ENCODE measurements at places on chromosomes 7 and 10.

- DNase-seq: no peak
Observed at GRCh38 chr7:141671705-141672496, 30.1 kb downstream of the DENND11 start.

- DNase-seq: no peak
Observed at GRCh38 chr7:158015403-158016179, 572.0 kb downstream of the PTPRN2 start.

GRCh38 chr10:70480239-70480861 lies 1.8 kb downstream of the PALD1 start:
- DNase-seq: no peak

DNA sequence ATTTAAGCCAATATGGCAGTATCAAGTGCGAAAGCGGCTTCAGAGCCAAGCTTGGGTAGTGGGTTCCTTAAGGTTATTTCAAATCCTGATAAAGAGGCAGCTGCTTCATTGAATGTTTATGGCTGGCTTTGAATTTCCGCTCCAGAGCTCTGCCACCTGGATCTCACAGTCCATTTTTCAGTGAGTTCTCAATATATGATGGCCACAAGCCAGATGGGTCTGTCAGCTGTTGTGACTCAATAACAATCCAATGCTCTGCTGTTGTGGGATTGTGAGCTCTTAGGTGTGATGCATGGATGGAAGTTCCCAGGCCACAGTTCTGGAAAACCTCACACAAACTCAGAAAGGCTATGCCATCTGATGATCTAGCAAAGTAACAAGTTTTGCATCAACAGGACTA lies 743.8 kb upstream of the LRRN3 start:
- no peak for DNase-seq

- DNase-seq: no peak
Observed at GRCh38 chr10:54650547-54650946, 150.5 kb downstream of the PCDH15 start.

DNA sequence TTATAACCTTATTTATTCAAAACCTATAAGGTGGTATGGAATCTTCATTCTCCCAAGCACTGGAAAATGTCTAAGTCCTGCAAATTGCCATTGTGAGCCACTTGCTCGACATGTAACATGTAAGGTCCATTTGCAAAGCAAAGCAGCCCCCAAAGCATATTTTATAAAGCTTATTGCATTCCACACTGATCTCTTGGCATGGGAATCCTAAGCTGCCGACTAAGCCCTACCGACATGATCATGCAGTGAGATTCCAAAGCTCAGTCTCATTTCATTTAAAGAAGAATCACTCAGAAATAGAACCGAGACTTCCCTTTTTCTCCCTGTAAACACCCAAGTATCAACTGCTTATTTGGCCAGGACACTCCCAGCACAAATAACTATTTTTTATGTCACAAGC lies 333.4 kb upstream of the MYO3A start:
- no peak for DNase-seq

- DNase-seq: no peak
Observed at GRCh38 chr7:94763268-94763667, 107.3 kb upstream of the SGCE start.

DNA sequence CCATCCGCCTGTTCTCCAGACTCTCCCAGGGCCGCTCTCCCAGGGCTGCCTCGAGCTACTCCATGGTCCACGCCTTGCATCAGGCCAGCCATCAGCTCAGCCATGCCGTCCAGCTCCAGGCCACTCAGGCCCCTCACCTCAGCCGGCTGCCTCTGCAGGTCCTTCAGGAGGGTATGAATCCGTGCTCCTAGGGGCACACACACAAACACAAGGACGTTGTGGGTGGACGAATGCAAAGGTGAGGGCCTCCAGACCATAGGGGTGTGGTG lies 449.4 kb downstream of the PTPRN2 start:
- DNase-seq: no peak

DNA sequence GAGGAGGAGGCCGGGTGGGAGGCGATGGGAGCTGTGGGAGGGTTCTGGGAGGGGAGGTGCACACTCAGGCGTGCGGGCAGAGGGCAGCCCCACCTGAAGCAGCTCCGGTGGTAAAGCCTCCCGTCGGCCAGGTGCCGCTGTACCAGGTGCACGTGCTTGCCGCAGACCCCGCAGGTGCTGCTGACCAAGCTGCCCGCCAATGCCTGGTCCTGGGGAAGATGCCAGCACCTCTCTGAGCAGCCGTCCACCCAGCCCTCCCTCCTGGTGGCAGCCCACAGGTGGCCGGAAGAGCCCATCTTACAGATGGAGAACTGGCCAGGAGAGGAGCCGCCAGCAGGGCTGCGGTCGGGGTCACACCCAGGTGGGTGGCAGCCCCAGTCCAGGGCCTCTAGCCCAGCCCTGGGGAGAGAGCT lies 12.6 kb downstream of the MICALL2 start:
- DNase-seq: no peak

GRCh38 chr10:33066558-33067236 lies 108.7 kb upstream of the ITGB1 start:
- DNase-seq: no peak

DNA sequence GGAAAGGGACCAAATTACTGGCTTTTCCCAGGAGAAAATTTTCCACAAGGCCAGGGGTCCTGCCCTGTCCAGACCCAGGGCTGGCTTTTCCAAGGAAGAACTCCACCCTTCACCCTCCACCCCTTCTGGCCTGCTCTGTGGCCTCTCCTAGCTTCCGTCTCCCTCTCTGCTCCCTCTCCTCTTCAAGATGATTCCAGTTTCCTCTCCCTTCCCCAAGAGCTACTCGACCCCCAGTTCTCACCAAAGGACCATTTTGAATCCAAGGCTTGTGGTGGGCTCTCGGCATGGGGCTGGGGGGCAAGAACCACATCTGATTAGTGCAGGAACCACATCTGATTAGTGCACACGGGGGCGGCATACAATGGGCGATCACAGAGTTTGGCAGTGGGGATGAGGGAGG lies 7.7 kb downstream of the CHAT start:
- no peak for DNase-seq

DNA sequence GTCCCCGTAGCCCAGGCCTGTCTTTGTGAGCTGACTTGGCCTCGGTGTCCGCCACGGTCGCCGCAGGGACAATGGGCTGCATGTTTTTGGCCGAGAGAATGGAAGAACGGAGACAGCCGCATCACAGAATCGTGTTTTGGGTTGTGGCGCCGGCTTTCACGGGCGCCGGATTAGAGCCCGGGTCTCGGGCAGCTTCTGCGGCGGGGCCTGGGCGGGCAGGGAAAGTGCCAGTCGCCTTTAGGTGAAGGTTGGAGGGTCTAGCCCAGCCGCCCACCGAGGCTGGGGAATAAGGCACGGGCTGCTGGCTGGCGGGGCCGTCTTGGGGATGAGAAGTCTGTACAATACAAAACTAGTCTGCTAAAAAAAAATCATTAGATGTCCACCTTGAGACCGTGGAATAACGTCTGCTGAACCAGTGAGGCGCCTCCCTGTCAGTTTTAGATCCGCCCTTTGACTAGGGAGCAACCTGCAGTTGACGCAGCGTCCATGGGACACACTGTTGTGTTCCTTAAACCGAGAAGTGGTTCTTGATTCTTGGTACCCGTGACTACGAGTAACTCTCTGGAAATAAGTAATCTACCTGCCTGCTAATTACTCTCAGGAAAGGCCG lies 577 bp downstream of the DNAJB9 start:
- DNase-seq: peak; percentile 9

GRCh38 chr7:41107938-41108448 lies 594.9 kb downstream of the INHBA start:
- DNase-seq: no peak

GRCh38 chr10:6047847-6048246 lies 14.3 kb downstream of the IL2RA start:
- no peak for DNase-seq

- DNase-seq: no peak
Observed at GRCh38 chr7:7895004-7895650, 73.5 kb upstream of the GLCCI1 start.

DNA sequence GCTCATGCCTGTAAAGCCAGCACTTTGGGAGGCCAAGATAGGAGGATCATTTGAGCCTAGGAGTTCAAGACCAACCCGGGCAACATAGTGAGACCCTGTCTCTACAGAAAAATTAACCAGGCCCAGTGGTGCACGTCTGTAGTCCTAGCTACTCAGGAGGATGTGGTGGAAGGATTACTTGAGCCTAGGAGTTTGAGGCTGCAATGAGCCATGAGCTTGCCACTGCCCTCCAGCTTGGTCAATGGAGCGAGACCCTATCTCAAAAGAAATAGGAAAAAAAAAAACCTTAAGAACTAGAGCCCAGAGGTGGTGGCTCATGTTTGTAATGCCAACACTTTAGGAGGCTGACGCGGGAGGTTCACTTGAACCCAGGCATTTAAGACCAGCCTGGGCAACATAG lies 2.2 kb downstream of the STRA8 start:
- DNase-seq: no peak

GRCh38 chr7:280461-280860 lies 9.5 kb upstream of the FOXL3 start:
- no peak for DNase-seq

- DNase-seq: no peak
Observed at GRCh38 chr7:30069096-30069867, 41.1 kb downstream of the PLEKHA8 start.

DNA sequence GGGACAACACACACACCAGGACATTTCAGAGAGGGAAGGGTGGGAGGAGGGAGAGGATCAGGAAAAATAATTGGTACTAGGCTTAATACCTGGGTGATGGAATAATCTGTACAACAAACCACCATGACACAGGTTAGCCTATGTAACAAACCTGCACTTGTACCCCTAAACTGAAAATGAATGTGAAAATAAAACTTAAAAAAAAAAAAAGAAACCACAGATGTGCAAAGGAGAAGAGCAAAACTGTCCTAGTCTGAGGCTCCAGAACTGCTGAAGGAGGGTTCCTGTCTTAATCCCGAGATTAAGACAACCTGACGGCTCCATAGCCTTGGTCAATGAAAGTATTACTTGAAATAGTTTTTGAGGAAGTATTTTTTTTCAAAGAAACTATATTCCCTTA lies 423.0 kb downstream of the NEBL start:
- no peak for DNase-seq

- DNase-seq: no peak
Observed at GRCh38 chr7:151398446-151399304, 11.2 kb downstream of the WDR86 start.

- DNase-seq: no peak
Observed at GRCh38 chr10:23069019-23069815, 26.2 kb upstream of the MSRB2 start.

GRCh38 chr7:45129906-45130305 lies 18.4 kb upstream of the TBRG4 start:
- DNase-seq: no peak

DNA sequence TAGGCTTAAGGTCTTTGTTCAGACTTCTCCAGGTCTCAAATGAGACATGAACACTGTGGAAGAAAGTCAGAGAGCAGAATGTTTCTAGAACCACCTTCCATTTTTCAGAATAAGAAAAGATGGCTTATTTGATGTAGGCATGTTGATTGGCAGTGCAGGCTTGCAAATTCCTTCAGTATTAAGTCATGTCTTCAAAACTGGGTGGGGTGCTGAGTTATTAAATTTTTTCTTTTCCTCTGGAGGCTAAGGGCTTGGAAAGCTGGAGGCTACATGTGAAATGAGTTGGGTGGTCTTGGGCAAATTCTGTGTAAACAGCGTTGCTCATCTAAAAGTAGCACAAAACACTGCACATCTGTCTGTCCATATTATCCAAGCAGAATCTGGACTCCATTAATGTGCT lies 62.8 kb downstream of the PRTFDC1 start:
- no peak for DNase-seq

- no peak for DNase-seq
Observed at GRCh38 chr7:107173191-107173590, 4.4 kb downstream of the HBP1 start.

DNA sequence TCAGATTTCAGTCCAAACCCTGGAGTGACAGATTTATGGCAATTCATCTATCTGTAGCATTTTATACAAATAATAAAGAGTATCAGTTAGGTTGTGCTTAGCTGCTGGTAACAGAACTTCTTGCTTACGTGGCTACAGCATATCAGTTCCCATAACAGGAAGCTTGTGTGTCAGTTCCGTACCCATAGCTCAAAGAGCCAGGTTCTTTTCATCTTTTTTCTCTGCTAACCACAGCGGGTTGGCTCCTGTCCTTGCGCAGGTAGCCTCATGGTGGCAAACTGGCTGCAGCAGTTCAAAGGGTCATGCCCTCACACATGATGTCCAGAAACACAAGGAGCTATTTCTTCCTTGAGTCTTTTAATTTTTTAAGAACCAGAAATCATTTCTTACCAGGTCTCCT lies 1041.8 kb downstream of the GATA3 start:
- no peak for DNase-seq

DNA sequence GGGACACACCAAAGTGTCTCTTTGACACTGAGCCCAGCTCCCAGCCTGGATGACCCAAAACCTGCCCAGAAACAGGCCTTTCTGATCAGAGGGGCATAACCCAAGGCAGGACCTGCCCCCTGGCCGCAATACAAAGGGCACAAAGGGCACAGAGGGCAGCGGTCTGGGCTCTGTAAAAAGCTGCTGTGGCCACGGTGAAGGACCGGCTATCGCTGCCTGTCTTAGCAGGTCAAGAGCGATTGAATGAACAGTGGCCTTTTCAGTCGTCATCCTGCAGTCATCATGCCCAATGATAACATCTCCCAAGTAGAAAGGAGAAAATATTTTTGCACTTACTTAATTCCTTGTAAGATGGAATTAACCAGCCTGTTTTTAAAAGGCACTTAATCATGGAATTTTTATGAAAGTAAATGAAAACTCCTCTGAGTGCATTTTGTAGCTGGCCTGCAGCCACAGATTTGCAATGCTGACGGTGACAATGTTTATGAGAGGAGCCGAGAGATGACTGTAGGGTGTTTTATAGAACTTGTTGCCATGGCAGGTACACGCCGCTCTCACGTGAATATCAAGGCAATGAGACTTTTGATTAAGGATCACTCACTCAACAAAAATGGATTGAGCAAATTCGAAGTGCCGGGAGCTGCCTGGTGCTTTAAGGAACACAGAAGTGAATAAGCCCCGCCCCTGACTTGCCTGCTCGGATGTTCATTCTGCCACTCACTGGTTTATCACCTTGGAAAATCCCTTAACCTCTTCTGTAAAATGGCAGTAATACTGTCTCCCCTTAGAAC lies 47.3 kb upstream of the BHLHA15 start:
- DNase-seq: no peak

- DNase-seq: no peak
Observed at GRCh38 chr7:130009848-130010688, 41.1 kb downstream of the ZC3HC1 start.

DNA sequence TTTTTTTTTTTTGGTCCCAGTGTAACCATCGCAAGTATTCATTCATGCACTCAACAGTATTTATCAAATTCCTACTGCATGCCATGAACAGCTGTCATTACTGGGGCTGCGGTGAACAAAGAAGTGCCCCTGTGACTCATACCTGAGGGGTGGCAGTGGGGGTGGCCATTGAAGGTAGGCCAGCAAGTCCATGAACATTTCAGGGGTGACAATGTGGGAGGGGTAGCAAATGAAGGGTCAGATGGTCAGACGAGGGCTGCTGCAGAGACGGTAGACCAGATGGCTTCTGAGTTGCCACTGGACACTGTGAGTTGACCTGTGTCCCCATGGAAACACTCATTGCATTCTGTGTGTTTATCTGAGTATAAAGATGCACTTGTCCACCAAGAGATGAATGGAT lies 92.5 kb upstream of the PITRM1 start:
- DNase-seq: no peak

All from stimulated activated CD4-positive, alpha-beta T cell treated with anti-CD3 and anti-CD28 coated beads, Interleukin-15, amount 100 ng/mL, for 1 hour (primary cell).